NK-92 treated with Interleukin-12 subunit alpha and Interleukin-12 subunit beta, amount 100 ng/mL, for 24 hours (cell line): ENCODE measurements at places on chromosomes 5 and 9.
A peak's percentile ranks its signal among the peaks of the same experiment; 100 is the strongest.

- no peak for DNase-seq
Measured at GRCh38 chr9:127132921-127133647, 10.6 kb upstream of the ANGPTL2 start.

DNA sequence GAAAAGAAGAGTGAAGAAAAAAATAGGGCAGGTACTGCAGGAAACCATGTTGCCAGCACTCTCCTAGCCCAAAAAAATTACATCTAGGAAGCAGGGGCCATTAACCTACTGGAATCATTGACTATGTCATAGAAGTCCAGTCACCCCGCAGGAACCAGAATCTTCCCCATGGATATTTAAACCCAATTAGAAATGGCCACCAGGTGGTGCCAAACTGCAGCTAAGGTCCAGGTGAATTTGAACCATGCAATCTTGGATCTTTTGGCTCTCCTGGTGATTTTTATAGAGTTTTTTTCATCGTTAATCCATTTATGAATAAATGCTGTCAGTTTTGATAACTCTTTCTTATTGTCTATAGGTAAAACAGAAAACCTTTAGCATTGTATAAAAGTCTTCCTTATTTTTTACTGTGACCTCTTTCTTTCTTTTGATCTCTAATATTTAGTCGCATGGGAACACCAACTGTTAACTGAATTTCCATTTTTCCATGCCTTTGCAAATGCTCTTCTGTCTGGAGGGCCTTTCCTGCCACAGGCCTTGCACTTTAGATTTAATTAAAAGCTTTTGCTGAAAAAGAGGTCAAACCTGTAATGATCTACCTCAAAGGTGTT lies 147.5 kb upstream of the FGF10 start:
- peak; percentile 1 for DNase-seq

DNA sequence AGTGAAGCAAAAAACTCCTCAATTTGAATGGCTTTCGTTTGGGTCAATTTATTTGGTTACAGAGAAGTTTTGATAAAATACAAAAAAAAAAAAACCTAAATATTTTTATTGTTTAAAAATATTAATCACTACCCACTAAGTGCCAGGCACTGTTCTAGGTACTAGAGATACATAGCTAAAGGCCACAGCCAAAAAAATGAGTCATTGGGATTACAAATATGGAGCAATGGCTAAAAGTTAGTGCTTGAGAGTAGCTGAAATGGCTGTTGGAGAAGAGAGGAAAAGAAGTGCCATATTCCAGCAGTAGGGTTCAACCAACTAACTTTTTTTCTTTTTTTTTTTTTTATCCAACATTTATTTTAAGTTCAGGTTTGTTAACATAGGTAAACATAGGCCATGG lies 130.1 kb upstream of the PTGER4 start:
- no peak for DNase-seq

DNA sequence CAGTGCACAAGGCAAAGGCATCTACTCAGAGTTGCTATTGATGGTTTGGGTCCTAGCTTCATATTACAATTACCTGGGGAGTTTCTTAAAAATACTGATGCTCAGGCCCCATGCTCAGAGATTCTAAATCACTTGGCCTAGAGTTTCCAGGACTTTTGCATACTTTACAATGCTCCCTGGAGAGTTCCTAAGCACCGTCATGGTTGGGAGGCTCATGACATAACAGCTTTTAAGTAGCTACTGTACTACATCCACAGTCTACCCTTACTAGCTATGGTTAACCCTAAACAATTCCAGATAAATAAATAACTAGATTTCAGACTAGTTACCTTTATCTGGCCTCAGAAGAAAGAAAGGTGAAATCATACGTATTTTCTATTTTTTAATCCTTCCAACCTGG lies 414.4 kb downstream of the PDE4D start:
- DNase-seq: no peak

DNA sequence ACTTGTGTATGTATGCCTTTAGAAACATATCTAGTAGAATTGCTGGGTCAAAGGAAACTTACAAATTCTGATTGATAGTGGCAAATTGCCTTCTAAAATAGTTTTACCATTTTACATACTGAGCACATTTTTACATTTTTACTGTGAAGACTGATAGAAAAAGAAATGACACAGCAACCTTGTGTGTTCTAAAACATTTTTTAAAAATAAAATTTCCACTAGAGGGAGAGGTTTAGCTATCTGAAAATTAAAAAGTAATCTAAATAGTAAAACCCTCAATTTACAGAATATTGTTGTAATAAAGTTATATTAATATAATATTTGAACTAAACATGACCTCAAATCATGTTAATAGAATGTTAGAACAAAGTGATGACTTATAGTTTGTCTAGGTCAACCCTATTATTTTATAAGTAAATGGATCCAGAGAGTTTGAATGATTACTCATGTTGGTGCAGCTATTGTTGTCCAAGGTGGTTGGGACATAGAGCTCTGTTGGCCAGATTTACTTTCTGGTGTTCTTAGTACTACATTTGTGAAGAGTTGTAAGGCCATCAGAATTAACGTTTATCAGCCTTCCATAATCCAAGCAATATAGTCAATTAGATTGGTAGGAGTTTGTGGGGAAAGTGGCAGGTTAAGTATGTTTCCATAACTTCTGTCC lies 17.2 kb downstream of the CENPP start:
- DNase-seq: no peak

GRCh38 chr9:121972501-121972981 lies 120.6 kb downstream of the TTLL11 start:
- no peak for DNase-seq

DNA sequence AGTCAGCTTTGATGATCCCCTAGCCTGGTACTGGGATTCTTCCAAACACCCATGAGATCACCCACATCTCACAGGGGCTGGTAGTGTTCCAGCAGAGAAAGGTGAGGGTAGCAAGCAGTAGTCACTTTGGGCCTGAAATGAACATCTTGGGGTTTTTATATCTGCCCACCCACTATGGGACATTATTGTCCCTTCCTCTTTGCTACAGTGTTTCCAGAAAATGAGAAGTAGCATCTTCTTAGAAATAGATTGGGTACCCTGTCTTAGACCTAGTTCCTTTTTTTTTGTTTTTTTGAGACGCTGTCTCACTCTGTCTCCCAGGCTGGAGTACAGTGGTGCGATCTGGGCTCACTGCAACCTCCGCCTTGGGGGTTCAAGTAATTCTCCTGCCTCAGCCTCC lies 249.2 kb upstream of the ANKRD55 start:
- DNase-seq: no peak

DNA sequence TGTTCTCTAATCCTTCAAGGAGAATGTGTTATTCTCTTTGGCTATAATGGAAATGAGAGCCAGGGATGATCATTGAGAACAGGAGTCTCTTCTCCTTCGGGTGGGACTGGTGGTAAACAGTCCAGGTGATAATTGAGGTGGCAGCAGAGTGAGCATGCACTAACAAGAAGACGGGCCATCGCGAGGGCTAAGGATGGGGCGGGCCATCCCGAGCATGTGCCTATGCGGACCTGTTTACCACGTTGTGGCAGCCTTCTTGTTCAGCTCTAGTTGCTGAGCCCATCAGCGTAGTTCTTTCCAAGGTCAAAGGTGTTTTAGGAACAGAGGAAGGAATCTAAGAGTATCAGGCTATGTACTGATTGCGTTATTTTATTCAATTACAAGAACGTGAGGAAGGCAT lies 180.1 kb downstream of the SMARCA2 start:
- no peak for DNase-seq

DNA sequence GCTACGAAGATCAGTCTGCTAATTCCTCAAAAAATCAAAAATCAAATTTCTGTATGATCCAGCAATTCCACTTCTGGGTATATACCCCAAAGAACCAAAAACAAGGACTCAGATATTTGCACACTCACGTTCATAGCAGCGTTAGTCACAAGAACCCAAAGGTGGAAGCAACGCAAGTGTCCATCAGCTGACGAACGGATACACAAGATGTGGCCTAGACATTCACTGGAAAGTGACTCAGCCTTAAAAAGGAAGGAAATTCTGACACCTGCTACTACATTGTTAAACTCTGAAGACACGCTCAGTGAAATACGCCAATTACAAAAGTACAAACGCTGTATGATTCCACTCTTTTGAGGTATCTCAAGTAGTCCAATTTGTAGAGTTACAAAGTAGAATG lies 93.3 kb downstream of the OTULIN start:
- DNase-seq: no peak

GRCh38 chr5:106290841-106291240 lies 1379.9 kb downstream of the EFNA5 start:
- no peak for DNase-seq

DNA sequence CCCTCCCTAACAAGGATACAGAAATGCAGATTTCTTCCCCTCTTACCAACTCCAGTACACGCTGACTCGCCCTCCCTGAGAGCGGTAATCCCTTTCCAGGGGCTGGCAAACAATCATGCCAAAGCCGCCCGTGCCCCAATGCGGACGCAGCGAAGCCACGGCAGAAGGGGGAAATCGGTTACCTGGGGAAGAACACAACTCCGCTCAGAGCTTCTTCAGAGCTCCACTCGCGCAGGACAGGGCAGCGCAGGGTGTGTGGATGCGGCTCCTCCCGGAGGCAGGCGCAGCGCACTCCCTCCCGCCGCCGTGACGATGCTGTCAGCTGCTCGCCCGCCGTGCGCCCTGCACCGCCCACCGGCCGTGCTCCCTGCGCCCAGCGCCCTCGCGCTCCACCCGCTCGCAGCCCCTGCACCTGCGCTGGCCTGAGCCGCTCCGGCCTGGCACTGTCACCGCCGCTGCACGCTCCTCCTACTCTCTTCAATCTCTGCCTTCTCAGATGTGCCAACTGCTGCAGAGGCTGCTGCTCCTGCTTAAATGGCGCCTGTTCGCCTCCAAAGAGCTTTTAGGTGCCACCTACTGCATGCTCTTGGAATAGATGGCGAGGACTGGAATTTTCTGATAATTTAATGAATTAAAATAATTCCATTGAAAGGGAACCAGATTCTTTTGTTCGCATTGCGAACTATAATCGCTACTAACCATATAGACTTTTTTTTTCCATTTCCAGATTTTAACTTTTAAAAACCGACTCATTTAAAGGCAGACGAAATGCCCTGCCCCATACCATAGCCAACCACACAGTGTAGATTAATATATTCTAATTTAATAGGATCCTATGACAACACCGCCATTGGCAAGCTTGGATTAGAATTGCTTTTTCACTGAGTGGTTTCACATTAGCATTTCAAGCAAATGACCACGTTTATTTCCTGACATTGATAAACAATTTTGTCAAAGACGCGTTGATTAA lies at the start of gene DIRAS2:
TSS of gene DIRAS2 (minus strand) at position 255 of the 970 bp plus-strand sequence. CDS start 28,997 bp downstream, outside the sequence.
- no peak for DNase-seq

- DNase-seq: no peak
Measured at GRCh38 chr9:79573412-79573923, 1.7 kb downstream of the TLE4 start.

DNA sequence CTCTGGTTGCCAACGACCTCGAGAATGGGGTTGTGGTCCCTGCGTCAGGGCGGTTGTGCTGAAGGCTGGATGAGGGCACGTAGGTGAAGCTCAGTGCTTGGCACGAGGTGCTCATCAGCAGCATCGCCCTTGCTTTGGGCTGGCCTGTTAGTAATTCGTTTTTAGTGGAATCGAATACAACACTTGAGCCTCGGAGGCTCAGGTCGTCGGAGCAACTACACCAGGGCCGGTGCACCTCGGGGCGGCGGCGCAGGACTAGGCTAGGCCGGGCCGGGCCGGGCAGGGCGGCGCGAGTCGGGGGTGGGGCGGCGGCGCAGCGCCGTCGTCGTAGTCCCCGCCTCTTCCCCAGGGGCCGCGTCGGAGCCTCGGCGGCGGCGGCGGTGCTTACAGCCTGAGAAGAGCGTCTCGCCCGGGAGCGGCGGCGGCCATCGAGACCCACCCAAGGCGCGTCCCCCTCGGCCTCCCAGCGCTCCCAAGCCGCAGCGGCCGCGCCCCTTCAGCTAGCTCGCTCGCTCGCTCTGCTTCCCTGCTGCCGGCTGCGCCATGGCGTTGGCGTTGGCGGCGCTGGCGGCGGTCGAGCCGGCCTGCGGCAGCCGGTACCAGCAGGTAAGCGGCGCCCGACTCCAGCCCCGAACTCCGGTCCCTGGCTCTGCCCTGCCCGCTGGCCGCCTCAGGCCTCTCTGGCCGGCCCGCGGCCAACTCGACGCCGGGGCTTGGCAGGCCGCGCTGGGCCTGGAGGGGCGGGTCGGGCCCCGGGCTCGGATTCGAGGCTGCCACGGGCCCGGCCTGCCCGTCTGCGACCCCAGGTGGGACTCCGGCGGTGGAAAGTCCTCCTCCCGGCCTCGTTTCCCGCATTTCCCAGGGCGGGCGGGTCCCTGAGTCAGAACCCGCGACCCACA lies at the start of gene NDFIP1:
TSS of gene NDFIP1 (plus strand) at position 348 of the 899 bp plus-strand sequence. CDS start at position 544, 196 bp downstream.
- DNase-seq: peak; percentile 71

GRCh38 chr9:115939065-115939765 lies 214.4 kb upstream of the PAPPA start:
- DNase-seq: no peak

- no peak for DNase-seq
Measured at GRCh38 chr9:4102078-4102477, 197.8 kb downstream of the GLIS3 start.

- DNase-seq: no peak
Measured at GRCh38 chr5:16540421-16540820, 74.8 kb upstream of the ZNF622 start.

- no peak for DNase-seq
Measured at GRCh38 chr9:123063177-123063598, 29.7 kb downstream of the GPR21 start.

GRCh38 chr5:107919969-107920368 lies 249.2 kb upstream of the EFNA5 start:
- DNase-seq: no peak

- DNase-seq: peak; percentile 4
Measured at GRCh38 chr9:7298123-7298522, 501.5 kb downstream of the DMAC1 start.

- no peak for DNase-seq
Measured at GRCh38 chr5:18000744-18001143, 366.5 kb downstream of the TAF11L14 start.

DNA sequence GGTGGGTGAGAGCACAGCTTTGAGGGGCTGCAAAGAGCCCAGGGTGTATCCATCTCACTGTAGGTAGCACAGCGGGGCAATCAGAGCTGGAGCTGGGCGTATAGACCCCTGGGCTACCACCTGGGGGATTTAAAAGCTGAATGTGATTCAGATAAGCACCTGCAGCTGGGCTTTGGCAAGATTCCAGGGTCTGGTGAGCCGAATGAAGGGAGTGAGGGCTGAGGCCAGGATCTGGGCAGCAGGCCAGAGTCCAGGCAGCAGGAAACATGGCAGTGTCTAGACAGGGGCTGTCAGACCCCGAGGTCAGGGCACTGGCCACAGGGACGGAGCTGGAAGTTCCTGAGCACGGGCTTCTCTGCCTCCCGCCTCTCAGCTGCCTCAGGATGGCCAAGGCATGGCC lies 8.7 kb downstream of the ASS1 start:
- DNase-seq: no peak

DNA sequence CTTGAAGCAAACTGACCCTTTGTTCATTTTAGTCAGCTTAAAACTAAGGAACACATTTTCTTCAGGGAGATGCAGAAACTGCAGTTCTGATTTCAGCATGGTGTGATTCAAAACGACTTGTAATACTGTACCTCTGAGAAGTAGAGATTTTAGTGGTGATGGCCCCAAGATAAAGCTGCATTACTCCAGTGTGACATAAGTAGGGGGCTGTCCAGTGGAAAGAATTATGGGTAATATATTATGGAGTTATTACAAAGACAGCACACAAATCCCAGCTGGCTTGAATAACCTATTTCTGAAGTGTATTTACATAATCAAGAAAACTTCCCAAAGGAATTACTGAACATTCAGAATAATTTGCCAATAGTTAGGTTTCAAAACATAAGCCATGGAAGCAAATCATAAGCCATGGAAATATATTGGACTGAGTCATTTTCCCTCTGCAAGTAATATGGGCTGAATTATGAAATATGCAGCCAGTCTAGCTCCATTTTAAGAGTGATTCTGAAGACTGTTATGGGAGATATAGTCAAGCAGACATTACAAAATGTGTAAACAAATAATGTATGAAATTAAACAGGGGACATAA lies 133.7 kb upstream of the FBXL17 start:
- no peak for DNase-seq
